ENCODE measurements at places on chromosomes 6 and 20. TPM values are rescaled to one million over a fixed set of nuclear protein-coding genes. Genes with fewer than 3 reads are reported as not detected.

TMEM217 gene
- total RNA-seq: not detected

CEP162 gene
- 4.0 TPM for total RNA-seq

ENPP3 gene
- not detected for total RNA-seq

THEMIS gene
- 0.61 TPM for total RNA-seq

NR2E1 gene
- not detected for total RNA-seq

MACROD2 gene
- total RNA-seq: 0.67 TPM

XKR7 gene
- total RNA-seq: not detected

MEP1A gene
- total RNA-seq: not detected

PDE7B gene
- total RNA-seq: 4.3 TPM

PSORS1C1 gene
- 0.06 TPM for total RNA-seq

PPIL6 gene
- 3.1 TPM for total RNA-seq

PBOV1 gene
- not detected for total RNA-seq

ATP6V1G2 gene
- 1.2 TPM for total RNA-seq

Measured in psoas muscle (tissue), 8 donors.